Fibroblast of skin of back (primary cell): ENCODE measurements at places on chromosomes 4 and X.

DNA sequence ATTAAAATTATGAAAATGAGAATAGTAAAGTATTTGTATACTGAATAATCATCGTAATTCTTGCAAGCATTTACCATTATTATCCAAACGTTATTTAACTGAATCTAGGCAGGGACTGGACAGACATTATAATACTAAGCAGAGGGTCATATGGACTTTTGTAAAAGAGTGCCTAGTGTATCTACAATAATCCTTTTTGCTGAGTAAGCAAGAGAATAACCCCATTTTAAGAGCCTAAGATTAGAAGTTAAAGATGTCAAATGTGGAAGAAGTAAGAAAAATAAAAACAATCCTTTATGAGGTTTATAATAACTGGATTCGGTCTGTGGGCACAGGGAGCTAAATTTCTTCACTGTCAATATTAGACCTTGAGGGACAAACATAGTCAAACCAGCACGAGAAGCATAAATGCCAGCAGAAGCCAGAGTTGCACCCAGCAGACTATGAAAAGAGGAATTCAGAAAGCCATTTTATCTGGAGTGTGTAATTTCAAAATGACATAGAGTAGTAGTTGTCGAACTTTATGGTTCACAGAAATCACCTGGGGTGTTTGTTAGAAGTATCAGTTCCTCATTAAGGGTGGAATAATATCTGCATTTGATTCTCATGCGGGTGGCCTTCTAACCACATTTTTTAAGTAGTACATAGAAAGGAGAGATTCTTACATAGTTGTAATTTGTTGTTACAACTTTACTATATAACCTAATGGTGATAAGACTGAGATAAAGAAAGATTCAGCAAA is 39.7 kb upstream of the DCLK2 start:
- no peak for DNase-seq

GRCh38 chr4:181688872-181689271 is 554.3 kb upstream of the TENM3 start:
- peak; percentile 71 for DNase-seq

DNA sequence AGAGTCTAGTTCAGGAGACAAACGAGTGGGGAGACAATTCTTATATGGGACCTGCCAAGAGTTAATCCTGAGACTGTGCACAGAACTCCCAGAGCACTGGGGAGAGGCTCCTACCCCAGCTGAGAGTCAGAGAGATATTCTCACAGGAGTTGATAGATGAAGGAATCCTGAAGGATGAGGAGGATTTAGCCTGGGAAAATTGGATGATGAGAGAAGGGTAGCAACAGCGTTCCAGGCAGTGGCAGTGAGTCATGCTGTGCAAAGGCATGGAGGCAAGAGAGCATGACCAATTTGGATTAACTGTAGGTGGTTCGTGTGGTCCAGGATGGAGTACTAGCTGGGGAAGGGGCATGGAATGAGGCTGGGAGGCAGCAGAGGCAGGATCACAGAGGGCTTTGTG is 318.6 kb downstream of the LDB2 start:
- peak; percentile 57 for DNase-seq

DNA sequence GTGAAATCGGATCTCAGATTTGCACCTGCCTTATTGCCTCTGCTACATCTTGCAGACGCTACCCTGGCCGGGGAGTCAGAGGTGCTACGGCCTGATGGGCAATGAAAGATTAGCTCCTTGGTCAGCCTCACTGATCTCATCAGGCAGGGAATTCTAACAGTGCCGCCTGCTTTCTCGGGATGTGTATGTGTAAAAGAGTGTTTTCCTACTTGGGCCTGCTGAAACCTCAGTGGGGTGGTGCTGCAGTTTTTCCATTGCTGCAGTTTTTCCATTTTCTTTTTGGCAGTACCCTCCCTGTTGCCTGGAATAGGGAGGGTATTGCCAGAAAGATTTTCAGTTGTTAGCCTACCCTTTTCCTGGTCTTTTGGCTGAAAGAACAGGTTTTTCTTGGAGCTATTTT is 117.5 kb downstream of the CDKL5 start:
- DNase-seq: no peak

GRCh38 chr4:140703463-140703862 is 52.7 kb downstream of the TBC1D9 start:
- no peak for DNase-seq

- no peak for DNase-seq
These were observed 317.4 kb downstream of the IQCM start for GRCh38 chr4:149498246-149498645.

DNA sequence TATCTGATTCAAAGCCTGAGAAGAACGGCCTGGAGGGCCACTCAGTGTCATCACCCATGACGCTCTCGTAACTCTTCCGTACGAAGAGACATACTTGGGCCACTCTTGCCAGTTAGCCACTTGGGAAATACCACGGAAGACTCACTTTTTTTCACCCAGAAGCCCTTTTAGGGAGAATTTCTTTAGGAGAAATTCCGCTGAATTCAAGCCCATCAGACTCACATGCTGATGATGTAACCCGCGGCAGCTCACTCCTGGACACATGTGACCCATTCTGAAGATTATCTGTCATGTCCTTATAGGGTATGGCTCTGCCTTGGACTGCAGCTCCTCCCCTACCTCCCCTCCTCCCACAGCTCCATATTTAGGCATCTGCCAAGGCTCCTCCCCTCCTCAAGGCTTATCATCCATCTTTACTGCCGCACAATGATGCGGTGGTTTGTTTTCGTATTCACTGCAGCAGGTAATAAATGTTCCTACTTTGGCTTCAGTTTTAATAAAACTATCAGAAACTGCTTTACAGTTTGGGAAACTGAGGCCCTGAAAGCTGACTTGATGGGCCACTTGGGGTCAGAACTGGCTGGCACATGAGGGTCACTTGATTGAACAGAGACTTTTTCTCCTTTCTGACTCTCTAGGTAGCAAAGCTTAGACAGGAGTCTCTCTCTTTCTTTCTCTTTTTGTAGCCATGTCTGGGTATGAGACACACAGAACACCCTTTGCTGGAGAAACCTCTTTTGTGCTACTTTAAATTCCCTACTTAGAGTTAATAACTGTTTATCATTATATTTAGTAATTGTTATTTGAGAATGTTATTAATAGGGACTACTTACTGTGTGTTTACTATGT is 42.1 kb downstream of the RHOH start:
- DNase-seq: no peak

GRCh38 chr4:55524844-55525571 is 21.7 kb downstream of the CLOCK start:
- DNase-seq: peak; percentile 67

GRCh38 chr4:183441276-183441675 is 3.2 kb upstream of the CDKN2AIP start:
- DNase-seq: no peak

GRCh38 chrX:78314561-78314960 is 12.8 kb downstream of the CYSLTR1 start:
- DNase-seq: no peak

GRCh38 chr4:79763486-79764075 is 309.4 kb downstream of the ANTXR2 start:
- no peak for DNase-seq

DNA sequence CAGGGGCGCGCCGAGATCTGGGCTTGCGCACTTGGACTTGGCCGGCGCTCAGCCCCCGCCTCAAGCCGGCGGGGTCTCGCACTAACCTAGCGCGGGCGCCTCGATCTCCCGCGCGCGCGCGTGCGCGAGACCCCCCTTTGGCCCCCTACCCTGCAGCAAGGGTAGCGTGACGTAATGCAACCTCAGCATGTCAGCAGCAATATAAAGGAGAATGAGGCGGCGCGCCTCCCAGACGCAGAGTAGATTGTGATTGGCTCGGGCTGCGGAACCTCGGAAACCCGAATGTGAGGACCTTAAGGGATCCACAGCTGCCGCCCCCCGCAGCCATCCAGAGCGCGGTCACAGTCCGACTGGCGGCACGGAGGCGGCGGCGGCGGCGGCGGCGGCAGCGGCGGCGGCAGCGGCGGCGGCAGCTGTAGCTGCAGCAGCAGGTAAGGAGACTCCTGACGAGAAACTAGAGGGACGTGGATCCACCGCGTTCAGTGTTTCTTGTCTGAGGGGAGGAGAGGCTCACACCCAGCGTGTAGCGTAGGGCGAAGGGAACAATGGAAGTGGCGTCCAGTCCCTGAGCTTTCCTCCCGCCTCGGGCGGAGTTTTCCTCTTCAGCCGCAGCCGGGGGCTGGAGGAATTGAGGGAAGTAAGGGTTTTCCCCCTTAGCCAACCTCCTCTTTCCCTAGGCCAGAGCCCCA is at the start of the genes SATL1 and ZNF711:
SATL1 (minus strand) TSS at position 19 of the 689 bp plus-strand sequence. CDS start 134,811 bp downstream, outside the sequence.
ZNF711 (plus strand) TSS at position 231 of the 689 bp plus-strand sequence. CDS start 3,582 bp downstream, outside the sequence.
- peak; percentile 62 for DNase-seq

- peak; percentile 72 for DNase-seq
These were observed 94.7 kb downstream of the TMEM131L start for GRCh38 chr4:153560908-153561307.

DNA sequence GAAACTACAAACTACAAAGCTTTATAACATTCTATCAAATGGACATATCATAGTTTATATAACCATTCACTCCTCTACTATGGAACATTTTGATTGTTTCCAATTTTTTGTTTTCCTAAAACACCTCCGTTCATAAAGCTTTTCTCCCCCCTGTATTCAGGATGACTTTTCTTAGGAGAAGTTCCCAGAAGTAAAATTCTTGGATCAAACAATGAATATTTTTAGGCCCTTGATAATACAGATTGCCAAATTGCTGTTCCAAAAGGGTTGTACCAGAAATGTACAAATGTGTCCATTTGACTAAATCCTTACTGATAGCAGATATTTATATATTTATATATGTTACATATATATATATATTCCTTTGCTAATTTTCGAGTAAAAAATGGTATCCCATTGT is 77.8 kb downstream of the GPC3 start:
- no peak for DNase-seq

GRCh38 chr4:137559801-137560200 is 27.5 kb upstream of the PCDH18 start:
- DNase-seq: peak; percentile 55

DNA sequence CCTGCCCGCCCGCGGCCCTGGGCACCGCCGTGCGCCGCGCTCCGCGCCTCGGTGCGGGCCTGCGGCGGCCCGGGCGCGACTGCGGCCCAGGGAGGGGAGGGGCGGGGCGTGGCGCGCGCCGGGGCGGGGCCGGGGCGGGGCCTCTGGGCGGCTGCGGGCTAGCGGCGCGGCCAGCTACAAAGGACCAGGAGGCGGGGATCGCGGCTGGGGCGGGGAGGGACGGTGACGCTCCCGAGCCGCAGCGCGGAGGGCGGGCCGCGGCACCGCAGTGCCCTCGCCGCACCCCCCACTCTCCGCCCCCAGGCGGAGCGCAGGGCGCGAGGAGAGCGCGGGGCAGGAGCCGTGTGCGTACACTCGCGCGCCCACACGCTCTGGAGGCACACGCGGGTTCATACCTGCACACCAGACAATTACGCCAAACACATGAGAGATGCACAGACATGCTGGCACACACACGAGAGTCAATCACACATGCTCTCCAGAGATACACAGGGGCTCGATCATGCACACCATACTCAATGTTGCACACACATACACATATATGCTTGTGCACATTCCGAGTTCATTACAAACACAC is at the start of gene CRMP1:
CRMP1 (minus strand) TSS at position 83 of the 577 bp plus-strand sequence. CDS start 117 bp downstream, outside the sequence.
- DNase-seq: peak; percentile 17

DNA sequence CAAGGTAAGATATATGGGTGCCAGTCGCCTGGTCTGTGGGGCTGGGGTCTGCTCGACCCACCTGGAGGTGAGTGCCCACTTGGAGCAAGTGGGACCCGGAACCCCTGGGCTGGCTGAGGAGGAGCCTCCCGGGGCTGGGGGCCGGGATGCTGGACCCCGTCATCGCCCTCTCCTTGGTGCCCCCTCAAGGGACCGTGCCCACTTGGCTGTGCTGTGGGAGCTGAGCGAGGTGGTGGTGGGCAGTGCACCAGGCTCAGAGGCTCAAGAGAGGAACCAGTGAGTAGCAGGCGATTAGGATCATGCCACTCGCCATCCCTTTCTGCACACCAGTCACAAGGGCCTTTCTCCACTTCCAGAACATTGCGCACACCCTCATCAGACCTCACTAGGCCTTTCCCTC is 203.8 kb upstream of the PSAPL1 start:
- DNase-seq: no peak

DNA sequence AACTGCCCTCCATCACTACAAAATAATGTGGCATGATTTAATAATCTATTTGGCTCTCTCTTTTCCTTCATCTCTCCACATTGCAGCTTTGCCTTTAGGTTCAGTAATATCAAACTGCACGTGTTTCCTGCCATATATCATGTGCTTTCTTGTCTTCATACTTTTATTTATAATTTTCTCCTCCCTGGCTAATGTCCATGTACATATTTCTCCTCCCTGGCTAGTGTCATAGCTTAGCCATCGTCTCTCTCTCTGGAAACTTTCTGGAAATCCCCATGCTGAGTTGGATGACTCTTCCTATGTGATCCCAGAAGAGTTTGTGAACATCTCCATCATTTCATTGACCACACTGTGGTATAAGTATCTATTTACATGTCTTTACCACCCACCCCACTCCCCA is 21.3 kb upstream of the PDGFC start:
- peak; percentile 55 for DNase-seq

- no peak for DNase-seq
These were observed 101.2 kb downstream of the ARSF start for GRCh38 chrX:3142259-3143042.

GRCh38 chr4:171281359-171281758 is 531.8 kb upstream of the GALNTL6 start:
- no peak for DNase-seq

GRCh38 chr4:169099771-169100180 is 89.7 kb upstream of the CBR4 start:
- peak; percentile 67 for DNase-seq

- DNase-seq: no peak
These were observed 223.5 kb downstream of the NPFFR2 start for GRCh38 chr4:72255269-72255668.

DNA sequence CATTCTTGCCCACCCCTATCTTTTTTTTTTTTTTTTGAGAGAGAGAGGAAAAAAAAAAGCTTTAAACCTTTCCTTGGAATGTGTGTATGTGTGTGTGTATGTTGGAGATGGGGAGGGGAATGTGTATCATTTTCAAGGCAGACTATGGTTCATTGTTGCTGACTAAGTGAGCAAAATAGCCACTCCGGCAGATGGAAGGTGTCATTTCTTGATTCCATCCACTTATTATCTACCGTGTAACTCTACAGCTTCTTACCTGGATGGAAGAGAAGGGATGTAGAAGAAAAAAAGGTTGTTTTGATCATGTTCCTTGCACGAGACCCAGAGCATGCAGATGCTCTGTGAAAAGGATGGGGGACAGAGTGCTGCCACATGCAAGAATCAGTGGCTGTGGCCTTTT is 5.9 kb upstream of the GK2 start:
- no peak for DNase-seq

DNA sequence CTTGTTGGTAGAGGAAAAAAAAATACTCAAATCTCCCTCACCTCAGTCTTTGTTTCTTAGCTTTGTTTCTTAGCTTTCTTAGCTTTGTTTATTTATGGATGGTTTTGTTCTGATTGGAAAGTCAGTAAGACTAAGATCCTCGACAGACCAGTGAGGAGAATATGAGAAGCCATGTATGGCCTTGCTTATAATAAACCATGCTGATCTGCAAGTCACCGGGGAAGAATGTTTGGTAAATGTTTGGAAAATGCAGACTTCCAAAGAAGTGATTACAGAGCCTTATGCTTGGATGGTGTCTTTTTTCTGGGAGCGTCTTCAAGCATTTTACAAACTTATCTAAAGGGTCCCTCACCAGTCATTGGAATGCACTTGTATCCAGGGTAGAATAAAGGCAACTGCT is 90.1 kb upstream of the NOCT start:
- no peak for DNase-seq
